ENCODE measurements at places on chromosomes 3 and 15.

GRCh38 chr3:113040231-113040630 is 49.4 kb downstream of the GTPBP8 start:
- no peak for DNase-seq
- no peaks in the 10 kb centered on the region for H3K27me3 ChIP-seq
- no peak overlapping the region for H3K4me3 ChIP-seq
- H3K4me1 ChIP-seq: no peaks in the 10 kb centered on the region
- H3K36me3 ChIP-seq: no peaks in the 10 kb centered on the region
- no peak overlapping the region for H3K27ac ChIP-seq

- DNase-seq: no peak
- H3K27me3 ChIP-seq: no peaks in the 10 kb centered on the region
- H3K27ac ChIP-seq: no peak overlapping the region
- H3K4me3 ChIP-seq: no peak overlapping the region
- H3K4me1 ChIP-seq: no peaks in the 10 kb centered on the region
Observed at GRCh38 chr3:127214975-127215374, 22.0 kb downstream of the PRR23E start.

GRCh38 chr3:121794264-121794983 is 40.4 kb downstream of the IQCB1 start:
- no peak for DNase-seq
- H3K27me3 ChIP-seq: no peaks in the 10 kb centered on the region
- H3K4me1 ChIP-seq: no peaks in the 10 kb centered on the region
- peaks cover 2% of the 10 kb centered on the region for H3K36me3 ChIP-seq
- no peak overlapping the region for H3K27ac ChIP-seq

GRCh38 chr3:40899286-40899712 is 300.0 kb upstream of the CTNNB1 start:
- no peak for DNase-seq
- H3K36me3 ChIP-seq: no peaks in the 10 kb centered on the region
- no peak overlapping the region for H3K27ac ChIP-seq

DNA sequence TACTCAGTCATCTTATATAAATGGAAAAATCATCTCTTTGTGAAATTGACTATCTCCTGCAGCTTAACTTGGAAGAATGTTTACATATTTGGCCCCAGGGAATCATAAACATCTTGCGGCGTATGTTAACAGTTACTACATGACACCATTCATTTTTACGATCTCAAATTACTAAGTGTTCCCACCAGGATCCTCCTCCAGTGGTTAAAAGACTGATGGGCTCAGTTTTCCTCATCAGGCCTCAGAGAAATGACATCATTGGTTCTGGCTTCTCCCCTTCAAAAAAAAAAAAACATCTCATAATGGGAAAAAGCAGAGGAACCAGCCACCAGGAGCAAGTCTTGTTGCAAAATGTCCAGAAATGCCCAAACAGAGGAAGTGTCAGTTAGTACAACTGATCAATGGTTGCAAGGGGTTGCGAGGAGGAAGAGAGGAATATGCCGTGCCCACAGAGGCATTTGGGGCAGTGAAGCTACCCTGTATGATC is 70.5 kb upstream of the LIPC start:
- H3K27ac ChIP-seq: no peak overlapping the region
- H3K36me3 ChIP-seq: no peaks in the 10 kb centered on the region
- no peak overlapping the region for H3K4me3 ChIP-seq
- DNase-seq: peak; percentile 19

GRCh38 chr3:106379251-106379750 is 510.5 kb upstream of the CBLB start:
- no peaks in the 10 kb centered on the region for H3K27me3 ChIP-seq
- no peak overlapping the region for H3K4me3 ChIP-seq
- H3K36me3 ChIP-seq: no peaks in the 10 kb centered on the region
- H3K4me1 ChIP-seq: no peaks in the 10 kb centered on the region

DNA sequence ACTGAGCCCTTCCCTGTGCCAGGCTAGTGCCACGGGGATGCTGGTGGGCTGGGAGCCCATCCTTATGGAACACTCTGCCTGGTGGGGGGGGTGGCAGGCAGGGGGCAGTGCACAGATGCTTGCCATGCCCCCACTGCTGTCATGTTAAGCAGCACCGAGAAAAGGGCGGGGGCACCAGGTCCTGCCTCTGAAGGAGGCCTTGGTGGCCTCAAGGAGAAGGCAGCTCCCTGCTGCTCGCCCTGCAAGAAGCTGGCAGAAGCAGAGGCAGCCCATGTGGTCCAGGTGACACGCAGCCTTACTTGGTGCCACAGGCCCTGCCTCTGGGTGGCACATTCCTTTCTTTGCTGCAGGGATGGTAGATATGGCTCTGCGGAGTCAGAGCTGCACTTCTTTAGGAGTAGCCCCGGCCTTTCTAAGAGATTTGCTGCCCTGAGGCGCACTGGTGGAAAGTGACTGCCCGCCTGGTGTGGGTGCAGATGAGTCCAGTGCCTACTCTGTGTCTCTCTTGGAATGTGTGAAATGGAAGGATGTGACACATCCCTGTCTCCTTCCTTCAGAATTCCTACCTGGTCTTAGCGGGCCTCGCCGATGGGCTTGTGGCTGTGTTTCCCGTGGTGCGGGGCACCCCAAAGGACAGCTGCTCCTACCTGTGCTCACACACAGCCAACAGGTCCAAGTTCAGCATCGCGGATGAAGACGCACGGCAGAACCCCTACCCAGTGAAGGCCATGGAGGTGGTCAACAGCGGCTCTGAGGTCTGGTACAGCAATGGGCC is 145.8 kb downstream of the LRRK1 start:
- H3K36me3 ChIP-seq: no peaks in the 10 kb centered on the region
- peaks cover 14% of the 10 kb centered on the region for H3K4me1 ChIP-seq
- DNase-seq: no peak
- peak overlapping the region; percentile 58 for H3K27ac ChIP-seq

Data from body of pancreas (tissue), 4 donors.